GM06990 (cell line): ENCODE measurements at places on chromosomes 6 and 20.

- DNase-seq: no peak
These were observed 114.1 kb downstream of the KIF16B start for GRCh38 chr20:16459019-16459700.

GRCh38 chr6:37693079-37693478 lies 4.6 kb downstream of the MDGA1 start:
- DNase-seq: no peak

DNA sequence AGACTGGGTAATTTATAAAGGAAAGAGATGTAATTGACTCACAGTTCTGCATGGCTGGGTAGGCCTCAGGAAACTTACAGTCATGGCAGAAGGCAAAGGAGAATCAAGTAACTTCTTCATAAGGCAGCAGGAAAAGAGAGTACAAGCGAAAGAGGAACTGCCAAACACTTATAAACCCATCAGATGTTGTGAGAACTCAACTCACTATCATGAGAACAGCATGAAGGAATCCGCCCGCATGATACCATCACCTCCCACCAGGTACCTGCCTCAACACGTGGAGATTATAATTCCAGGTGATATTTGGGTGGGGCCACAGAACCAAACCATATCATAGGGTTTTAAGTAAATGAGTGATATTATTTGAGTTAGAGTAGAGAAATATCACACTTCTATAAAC lies 189.3 kb downstream of the TSHZ2 start:
- DNase-seq: no peak

- peak; percentile 12 for DNase-seq
These were observed at the start of gene SGK1 for GRCh38 chr6:134317471-134318131. TSS of gene SGK1 (minus strand) at chr6:134318112. CDS start at chr6:134317460, 652 bp downstream.

DNA sequence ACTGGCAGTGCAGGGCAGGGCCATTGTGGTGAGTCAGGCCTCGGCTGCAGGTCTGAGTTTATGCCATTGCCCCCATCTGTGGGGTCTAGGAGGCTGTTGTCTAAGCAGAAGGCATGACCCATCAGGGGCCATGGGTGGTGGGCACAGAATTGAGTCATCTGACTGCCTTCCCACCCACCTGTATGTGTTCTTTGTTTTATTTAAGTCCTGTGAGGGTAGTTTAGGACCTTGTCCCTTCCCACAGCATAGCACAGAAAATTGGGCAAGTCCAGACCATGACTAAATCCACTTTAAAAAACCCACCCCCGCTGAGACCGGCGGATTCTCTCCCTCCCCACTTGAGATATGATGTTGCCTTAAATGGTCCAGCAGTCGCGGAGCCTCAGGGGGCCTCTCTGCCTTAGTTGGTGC lies 40.3 kb downstream of the ERMARD start:
- no peak for DNase-seq

DNA sequence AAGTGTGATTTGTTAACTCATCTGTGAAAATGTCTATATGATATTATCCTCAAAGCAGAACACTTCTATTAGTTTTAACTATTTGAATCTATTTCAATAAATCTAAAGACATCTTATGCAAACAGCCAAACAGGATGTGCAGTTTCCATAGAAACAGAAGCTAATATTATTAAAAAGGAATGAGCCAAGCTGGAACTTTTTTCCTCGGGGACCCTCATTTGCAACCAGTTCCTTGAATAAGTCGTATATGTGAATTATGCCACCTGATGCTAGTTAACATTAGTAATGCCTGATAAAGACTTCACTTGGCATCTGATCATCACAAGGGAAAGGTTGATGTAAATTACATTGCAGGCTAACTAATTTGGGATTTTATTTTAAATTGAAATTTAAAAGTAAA lies 216.9 kb upstream of the SMLR1 start:
- DNase-seq: no peak
